ENCODE measurements at places on chromosomes 6 and 20. TPM values are rescaled to one million over a fixed set of nuclear protein-coding genes. Genes with fewer than 3 reads are reported as not detected.

- no peak overlapping the region for H3K27ac ChIP-seq
- no peaks in the 10 kb centered on the region for H3K4me1 ChIP-seq
- H3K4me3 ChIP-seq, result no peak overlapping the region
- no peaks in the 10 kb centered on the region for H3K36me3 ChIP-seq
Measured at GRCh38 chr20:57289391-57290177, 23.1 kb upstream of the BMP7 start.

ACSS1 gene
- total RNA-seq, result 3.9 TPM

- no peak overlapping the region for H3K27ac ChIP-seq
- no peaks in the 10 kb centered on the region for H3K4me1 ChIP-seq
- DNase-seq, result peak; percentile 92
- H3K4me3 ChIP-seq, result no peak overlapping the region
- H3K36me3 ChIP-seq, result no peaks in the 10 kb centered on the region
Measured at GRCh38 chr20:39800111-39800510, 838.0 kb downstream of the DHX35 start.

TMEM14C gene
- 123 TPM for total RNA-seq

DNA sequence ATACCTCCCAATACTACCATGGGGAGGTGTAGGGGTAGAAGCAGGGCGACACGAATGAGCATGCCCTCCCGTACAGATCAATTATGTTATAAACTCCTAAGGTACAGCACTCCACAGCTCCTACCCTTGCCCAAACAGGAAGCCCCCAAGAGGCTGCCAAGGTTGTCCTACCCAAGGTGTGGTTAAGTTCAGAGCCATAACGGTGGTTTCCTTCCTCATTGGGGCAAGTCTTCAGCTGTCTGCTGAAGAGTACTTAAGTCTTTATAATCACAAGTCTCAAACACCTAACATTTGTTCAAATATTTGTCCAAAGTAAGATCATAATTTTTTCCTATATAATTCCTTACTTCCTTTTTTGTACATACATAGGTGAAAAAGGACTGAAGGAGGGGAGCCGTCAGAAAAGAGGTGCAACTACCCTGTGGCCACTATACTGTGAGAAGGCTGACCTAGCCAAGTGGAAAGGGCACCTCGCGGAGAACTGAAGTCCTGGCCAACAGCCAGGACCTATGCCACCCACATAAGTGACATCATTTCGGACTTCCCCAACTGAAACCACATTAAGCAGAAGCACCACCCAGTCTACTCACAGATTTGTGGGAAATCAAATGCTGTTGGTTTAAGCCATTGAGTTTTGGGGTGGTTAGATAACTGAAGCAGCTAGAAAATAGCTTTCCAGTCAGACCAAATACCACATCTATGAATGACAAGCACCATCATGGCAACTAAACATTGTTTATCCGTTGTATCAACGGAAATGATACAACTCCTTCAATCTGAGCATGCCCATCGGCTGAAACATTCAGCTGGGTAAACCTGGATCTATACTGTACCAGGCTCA, 2.9 kb upstream of the RAB22A start:
- H3K27ac ChIP-seq, result no peak overlapping the region
- H3K36me3 ChIP-seq, result peaks cover under 1% of the 10 kb centered on the region

RAMACL gene
- 2.3 TPM for total RNA-seq

DNA sequence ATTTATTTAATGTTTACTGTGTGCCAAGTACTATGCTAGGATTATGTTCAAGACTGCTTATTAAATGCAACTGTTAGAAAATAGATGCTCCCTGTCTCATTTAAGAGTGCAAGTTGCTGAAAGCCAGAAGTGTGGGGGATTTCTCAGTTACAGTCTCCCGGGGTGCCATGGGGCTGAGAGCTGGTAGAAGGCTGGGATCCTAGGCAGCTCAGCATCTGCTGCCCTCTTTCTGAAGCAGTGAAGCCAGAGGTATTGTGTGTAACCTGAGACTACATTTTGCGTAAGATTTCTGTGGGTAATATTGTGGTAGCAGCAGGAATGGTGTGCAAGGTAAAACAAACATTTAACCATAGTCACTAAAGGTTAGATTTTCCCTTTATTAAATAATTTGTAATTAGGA, 120.6 kb downstream of the AKAP7 start:
- H3K4me1 ChIP-seq, result no peaks in the 10 kb centered on the region
- no peaks in the 10 kb centered on the region for H3K36me3 ChIP-seq
- H3K27me3 ChIP-seq, result no peaks in the 10 kb centered on the region
- H3K4me3 ChIP-seq, result no peak overlapping the region
- DNase-seq, result peak; percentile 34
- H3K27ac ChIP-seq, result no peak overlapping the region

DNA sequence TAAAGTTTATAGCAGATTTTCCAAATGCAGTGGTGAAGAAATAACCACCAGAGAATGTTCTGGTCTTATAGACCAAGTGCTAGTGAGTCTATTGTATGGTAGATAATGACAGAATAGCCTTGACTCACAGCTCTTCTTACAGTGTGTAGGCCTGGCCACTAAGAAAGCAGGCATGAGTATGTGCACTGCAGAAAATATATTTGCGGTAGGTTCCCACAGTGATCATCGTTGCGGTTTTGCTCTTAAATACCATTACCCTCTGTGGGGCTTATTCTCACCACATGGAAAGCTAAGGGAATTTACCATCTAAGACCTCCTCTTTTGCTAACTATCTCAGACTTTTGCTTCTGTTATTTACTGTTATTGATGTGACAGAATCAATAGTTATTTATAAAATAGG, 212.3 kb upstream of the SYNDIG1 start:
- DNase-seq, result no peak
- H3K4me1 ChIP-seq, result no peaks in the 10 kb centered on the region

KCNK5 gene
- total RNA-seq, result under 0.01 TPM

DNA sequence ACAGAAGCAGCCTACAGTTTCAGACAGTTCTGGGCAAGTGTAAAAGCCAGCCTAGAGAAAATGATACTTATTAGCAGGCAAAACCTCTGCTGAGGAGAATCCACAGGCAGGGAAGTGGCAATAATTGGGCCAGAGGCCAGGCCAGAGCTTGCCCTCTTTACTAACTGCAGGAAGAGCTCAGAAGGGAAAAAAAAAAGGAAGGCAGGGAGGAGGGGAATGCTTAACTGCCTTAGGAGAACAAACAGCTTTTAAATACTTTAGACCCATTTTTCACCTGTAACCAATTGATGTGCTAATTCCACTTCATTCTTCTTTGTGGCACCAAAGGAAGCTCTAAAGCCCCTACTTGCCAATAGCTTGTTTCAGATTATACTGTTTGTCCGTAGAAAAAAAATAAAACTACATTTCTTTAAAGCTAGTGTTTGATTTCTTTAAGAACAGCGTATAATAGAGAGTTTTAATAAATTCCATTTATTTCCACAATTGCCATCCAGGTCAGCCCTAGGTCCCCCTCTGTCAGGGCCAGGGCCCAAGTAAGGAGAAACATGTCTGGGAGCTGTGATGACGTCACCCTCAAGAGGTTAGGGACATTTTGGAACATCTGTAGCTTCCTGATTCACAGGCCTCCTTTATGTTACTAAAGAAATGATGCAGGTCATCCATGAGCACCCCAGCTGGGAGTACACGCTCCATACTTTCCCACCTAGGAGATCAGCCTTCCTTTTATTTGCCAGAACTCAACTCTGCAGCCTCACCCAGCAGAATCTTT, 384.3 kb downstream of the CDC5L start:
- no peak overlapping the region for H3K27ac ChIP-seq
- H3K4me3 ChIP-seq, result no peak overlapping the region
- no peak for DNase-seq
- H3K4me1 ChIP-seq, result no peaks in the 10 kb centered on the region

DNA sequence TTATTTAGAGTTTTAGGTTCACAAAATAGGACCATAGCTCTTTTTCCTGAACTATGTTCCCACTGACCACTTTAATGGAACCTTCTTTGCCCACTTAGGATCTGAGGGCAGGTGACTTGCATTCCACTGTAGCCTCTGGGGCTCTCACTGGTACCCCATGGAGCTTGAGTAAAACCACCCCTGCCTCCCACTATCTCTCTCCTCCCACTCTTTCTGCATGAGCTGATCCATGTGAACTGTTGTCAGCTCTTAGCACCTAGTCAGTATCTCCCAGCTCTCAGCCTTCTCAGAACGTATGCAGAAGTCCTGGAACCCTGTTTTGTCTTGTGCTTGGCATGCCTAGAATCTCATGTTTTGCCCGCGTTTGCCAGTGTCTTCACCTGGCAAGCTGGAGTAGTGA, 200.6 kb upstream of the SNX9 start:
- no peak overlapping the region for H3K4me3 ChIP-seq
- H3K27me3 ChIP-seq, result no peaks in the 10 kb centered on the region
- no peaks in the 10 kb centered on the region for H3K4me1 ChIP-seq
- no peak for DNase-seq

- H3K4me3 ChIP-seq, result no peak overlapping the region
- no peaks in the 10 kb centered on the region for H3K36me3 ChIP-seq
- H3K27me3 ChIP-seq, result no peaks in the 10 kb centered on the region
Measured at GRCh38 chr6:150620244-150620643, 20.6 kb downstream of the PLEKHG1 start.

BCAS1 gene
- under 0.01 TPM for total RNA-seq

DNA sequence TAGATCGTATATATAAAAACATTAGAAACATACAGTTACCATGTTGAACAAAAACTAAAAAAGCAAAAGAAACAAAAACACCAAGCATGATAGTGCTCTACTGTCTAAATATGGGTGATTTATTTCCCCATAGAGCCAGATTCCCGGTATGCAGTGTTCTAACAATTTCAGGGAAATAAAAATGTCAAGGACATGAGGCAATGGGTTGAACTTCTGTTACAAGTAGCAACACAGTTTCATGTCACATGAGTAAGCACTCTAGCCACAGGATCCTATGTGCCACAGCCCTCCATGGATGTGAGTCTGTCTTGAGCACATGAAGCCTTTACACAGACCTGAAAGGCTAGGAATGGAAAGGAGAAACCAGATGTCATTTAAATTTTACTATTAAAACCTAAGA, 96.0 kb downstream of the MAP3K5 start:
- peaks cover 2% of the 10 kb centered on the region for H3K36me3 ChIP-seq
- H3K4me1 ChIP-seq, result no peaks in the 10 kb centered on the region
- DNase-seq, result peak; percentile 60
- no peaks in the 10 kb centered on the region for H3K27me3 ChIP-seq
- no peak overlapping the region for H3K27ac ChIP-seq

- no peak overlapping the region for H3K27ac ChIP-seq
- DNase-seq, result no peak
- H3K27me3 ChIP-seq, result no peaks in the 10 kb centered on the region
- no peak overlapping the region for H3K4me3 ChIP-seq
- H3K4me1 ChIP-seq, result no peaks in the 10 kb centered on the region
Measured at GRCh38 chr20:47198254-47198671, 158.2 kb downstream of the ZMYND8 start.

MAK gene
- total RNA-seq, result not detected

- H3K27me3 ChIP-seq, result no peaks in the 10 kb centered on the region
- peak; percentile 53 for DNase-seq
- H3K27ac ChIP-seq, result no peak overlapping the region
- no peaks in the 10 kb centered on the region for H3K4me1 ChIP-seq
Measured at GRCh38 chr20:49541733-49542513, 26.0 kb downstream of the PTGIS start.

DNA sequence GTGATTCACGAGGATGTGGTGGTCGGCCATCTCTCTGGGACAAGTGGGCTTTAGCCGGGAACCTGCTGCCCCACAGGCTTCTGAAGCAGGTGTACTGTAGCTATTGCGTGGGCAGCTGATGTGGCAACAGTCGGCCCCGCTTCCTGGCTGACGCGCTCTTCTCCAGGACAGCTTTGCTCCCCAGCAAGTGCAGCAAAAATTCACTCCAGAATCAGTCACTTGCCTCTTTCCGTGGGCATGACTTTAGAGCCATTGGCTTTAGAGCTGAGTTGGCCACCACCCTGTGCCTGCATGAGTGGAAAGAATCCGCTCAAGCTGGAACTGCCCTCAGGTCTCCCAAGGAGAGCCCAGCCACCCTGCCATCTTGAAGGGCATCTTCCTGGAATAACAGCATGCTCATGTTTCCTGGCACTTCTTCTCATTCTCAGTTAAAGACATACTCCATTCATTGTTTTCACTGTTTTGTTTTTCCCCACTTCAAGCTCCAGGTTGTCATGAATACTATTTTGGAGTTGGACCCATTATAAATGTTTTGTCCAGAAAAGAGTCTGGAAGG, 178.3 kb downstream of the ZDHHC14 start:
- H3K27ac ChIP-seq, result no peak overlapping the region
- H3K36me3 ChIP-seq, result no peaks in the 10 kb centered on the region
- no peaks in the 10 kb centered on the region for H3K4me1 ChIP-seq
- no peaks in the 10 kb centered on the region for H3K27me3 ChIP-seq
- H3K4me3 ChIP-seq, result no peak overlapping the region
- no peak for DNase-seq

Data from fibroblast of lung (primary cell).